ENCODE measurements at places on chromosomes 13 and 19. TPM values are rescaled to one million over a fixed set of nuclear protein-coding genes. Genes with fewer than 3 reads are reported as not detected.

DNA sequence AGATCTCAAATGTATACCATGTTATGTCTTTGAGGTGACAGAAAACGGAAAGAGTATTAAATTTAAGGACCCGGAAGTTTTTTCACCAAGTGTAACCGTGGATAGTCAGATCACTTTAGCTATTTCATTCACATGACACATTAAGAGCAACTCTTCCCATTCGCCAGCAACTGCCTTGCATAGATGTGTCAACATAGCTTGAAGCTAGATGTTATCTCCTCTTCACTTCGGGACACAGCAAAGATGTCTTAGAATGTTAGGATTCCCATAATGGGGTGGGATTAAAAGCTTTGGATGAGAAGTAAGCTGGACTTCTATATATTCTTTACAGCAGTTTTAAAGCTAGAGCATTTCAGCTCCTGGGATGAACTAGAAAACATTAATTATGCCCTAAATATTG lies 1135.9 kb upstream of the PCDH20 start:
- DNase-seq: no peak

DNA sequence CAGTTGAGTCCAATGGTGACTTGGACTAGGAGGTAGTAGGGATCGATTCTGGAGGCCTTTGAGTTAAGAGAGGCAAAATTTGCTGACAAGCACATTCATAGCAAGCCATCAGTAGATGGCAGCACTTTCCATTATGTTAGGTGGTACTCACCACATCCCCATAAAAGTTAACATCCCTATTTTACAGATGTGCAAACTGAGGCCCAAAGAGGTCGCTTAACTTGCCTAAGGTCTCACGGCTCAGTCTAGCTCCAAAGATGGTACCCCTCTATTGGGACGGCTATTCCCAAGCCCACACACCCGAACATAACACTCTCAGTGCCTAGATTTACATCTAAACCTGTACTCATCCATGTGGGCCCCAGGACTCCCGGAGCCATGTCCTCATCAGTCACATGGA lies 21.5 kb upstream of the FOSB start:
- DNase-seq: no peak

GRCh38 chr13:27403727-27404385 lies 20.6 kb upstream of the GTF3A start:
- no peak for DNase-seq

- DNase-seq: no peak
Observed at GRCh38 chr13:79404361-79404760, 1.7 kb downstream of the RBM26 start.

GRCh38 chr13:100428986-100429385 lies 159.6 kb downstream of the GGACT start:
- DNase-seq: no peak

- DNase-seq: no peak
Observed at GRCh38 chr13:89726690-89727435, 1620.6 kb upstream of the MIR17HG start.

DNA sequence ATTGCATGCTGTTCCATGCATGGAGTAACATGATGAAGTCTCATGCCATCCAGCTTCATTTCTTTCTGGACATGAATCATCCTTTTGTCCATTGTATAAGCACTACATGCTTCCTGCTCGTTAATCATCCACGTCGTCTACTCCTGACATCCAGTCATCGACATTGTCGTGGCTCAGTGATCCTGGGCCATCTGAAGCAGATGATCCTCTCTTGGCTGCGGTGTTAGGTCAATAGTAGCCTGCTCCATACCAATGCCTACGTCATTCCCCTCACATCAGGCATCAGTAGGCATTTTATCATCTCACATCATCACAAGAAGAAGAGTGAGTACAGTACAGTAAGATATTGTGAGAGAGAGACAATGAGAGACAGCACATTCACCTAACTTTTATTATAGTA lies 7.9 kb upstream of the MYO16 start:
- DNase-seq: no peak

GRCh38 chr19:39265321-39265916 lies 2.8 kb upstream of the IFNL2 start:
- no peak for DNase-seq

- no peak for DNase-seq
Observed at GRCh38 chr13:36997716-36998427, 1.3 kb downstream of the ALG5 start.

DNA sequence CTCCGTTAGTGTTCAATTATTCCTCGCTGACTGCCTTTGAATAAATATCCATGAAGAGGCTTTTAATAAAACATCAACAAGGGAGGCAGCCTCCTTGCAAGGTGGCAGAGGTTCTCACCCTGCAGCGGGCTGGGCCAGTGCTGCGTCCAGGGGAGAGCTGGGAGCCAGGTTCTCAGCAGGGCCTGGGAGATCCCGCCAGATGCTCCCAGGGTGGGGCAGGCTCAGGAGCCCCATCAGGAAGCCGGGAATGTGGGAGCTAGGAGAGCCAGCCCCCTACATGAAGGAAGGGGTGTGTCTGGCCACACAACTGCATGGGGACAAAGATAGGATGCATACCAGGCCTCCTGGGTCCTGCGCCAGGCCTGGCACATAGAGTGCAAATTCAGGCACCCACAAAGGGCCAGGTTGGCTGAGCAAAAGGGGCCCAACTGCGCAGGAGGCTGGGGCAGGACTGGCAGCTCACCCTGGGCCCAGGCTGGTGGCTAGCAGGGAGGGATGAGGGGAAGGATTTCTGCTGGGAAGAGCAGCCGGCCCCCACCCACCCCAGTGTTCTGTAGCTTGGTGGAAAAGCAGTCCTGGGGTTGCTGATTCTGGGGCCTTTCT lies 22.8 kb downstream of the VSTM2B start:
- peak; percentile 52 for DNase-seq

- DNase-seq: no peak
Observed at GRCh38 chr19:45243144-45243732, 2.0 kb downstream of the EXOC3L2 start.

- DNase-seq: no peak
Observed at GRCh38 chr13:76929320-76929719, 19.0 kb upstream of the ACOD1 start.

DNA sequence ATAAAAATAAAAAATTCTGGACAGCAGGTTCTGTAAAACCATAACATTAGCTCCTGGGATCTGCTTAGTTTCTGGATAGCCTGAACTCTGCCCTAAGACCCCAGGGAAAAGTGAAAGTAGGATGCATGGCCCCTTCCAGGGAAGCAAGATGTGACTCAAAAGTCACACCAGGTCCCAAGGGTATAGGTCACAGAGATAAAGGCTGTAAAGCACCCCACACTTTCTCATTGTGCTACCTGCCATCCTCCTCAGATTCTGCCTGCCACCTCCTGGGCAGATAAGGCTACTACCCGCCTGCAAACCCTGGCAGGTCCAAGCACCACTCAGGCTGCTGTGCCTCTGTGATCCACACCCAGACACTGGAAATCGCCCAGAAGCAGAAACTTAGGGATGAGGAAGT lies 20.6 kb downstream of the FFAR2 start:
- DNase-seq: no peak

GRCh38 chr13:111662451-111662850 lies 342.0 kb downstream of the TEX29 start:
- no peak for DNase-seq

DNA sequence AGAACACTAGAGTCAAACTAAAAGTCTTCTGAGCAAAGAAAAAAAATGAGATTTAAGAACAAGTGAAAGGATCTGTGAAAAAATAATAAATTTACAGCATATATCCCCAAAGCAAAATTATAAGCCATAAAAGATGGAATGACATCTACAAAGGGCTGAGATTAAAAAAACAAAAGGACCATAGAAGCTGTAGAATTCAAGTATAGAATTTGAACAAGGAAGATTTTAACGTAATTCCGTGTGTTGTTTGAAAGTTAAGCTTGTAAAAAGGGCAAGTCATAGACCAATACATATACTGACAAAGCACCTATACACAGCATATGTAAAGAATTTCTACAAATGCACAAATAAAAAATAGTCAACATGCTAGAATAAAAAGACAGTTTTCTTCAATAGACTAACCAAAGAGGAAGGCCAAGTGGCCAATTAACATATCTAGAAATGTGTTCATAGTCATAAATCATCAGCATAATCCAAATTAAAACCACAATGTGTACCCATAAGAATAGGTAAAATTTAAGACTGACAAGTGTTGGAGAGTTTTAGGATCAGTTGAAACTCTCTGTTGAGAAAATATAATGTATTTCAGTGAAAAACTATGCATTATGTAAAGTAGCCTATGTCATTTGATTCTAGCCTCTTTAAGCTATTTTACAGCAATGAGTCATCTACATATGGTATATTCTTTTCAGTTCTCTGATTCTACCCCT lies 674.9 kb downstream of the OLFM4 start:
- no peak for DNase-seq

- no peak for DNase-seq
Observed at GRCh38 chr13:19362946-19363510, 181.4 kb upstream of the TUBA3C start.

GRCh38 chr19:37007587-37008220 lies 70.5 kb upstream of the ZNF420 start:
- DNase-seq: peak; percentile 90

DNA sequence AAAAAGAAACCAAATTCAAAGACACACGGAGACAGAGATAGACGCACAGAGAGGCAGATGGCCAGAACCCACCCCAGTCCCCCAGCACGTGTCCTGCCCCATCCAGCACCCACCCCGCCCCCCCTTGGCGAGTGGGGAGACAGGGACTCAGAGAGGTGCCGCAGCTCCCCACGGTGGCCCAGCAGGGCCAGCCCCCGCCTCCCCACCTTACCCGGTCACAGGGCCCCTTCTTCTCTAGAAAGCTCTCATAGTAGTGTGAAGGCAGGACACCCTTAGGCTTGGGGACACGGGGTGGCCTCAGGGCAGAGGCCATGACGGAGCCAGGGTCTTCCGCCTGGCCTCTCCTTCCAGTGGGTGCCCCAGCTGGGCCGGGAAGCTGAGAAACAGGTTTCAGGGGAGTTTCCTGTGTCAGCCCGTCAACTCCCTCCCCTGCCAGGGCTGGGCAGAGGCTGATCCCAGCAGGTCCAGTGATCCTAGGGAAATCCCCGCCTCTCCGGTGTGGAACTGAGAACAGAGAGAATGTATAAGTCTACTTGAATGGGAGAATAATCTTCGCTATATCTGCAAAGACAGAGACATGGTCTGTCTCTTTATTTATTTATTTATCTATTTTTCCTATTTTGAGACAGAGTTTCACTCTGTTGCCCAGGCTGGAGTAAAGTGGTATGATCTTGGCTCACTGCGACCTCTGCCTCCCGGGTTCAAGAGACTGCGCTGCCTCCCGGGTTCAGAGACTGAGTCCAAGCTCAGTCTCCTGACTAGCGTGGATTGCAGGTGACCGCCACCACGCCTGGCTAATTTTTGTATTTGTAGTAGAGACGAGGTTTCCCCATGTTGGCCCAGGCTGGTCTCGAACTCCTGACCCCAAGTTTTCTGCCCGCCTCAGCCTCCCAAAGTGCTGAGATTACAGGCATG lies at the start of gene STAP2:
Gene STAP2, minus strand, starts transcription at position 387 of the 915 bp plus-strand sequence. Its CDS starts 74 bp downstream, at position 313.
- no peak for DNase-seq

GRCh38 chr13:77434289-77434688 lies 101.2 kb upstream of the SCEL start:
- no peak for DNase-seq

- DNase-seq: no peak
Observed at GRCh38 chr13:25920931-25921330, 130.9 kb downstream of the SHISA2 start.

- DNase-seq: no peak
Observed at GRCh38 chr13:34409496-34410182, 532.4 kb upstream of the NBEA start.

DNA sequence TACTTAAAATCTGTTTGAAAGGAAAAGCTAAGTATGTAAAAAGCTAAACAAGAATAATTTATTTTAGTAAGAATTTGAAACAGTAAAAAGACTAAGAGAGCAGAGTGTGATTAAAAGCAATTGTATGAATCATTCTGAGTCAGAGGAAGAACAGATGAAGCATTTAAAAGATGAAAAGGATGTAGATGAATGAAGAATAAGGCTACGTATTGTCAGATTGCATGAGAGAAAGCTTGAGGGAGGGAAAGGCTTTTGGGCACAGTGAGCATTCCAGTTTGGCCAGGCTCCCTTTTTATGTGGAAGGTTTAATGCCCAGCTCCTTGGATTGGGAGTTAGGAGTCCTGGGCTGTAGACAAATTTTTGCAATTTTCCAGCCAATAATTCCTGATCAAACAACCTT lies 117.7 kb downstream of the FREM2 start:
- no peak for DNase-seq

- no peak for DNase-seq
Observed at GRCh38 chr13:34031610-34032009, 213.7 kb downstream of the RFC3 start.

- DNase-seq: peak; percentile 66
Observed at GRCh38 chr13:99959540-99960230, 11.9 kb downstream of the ZIC5 start.

- no peak for DNase-seq
Observed at GRCh38 chr13:106656186-106656585, 88.2 kb upstream of the ARGLU1 start.

- DNase-seq: no peak
Observed at GRCh38 chr19:2181633-2181997, 17.9 kb downstream of the DOT1L start.

DNA sequence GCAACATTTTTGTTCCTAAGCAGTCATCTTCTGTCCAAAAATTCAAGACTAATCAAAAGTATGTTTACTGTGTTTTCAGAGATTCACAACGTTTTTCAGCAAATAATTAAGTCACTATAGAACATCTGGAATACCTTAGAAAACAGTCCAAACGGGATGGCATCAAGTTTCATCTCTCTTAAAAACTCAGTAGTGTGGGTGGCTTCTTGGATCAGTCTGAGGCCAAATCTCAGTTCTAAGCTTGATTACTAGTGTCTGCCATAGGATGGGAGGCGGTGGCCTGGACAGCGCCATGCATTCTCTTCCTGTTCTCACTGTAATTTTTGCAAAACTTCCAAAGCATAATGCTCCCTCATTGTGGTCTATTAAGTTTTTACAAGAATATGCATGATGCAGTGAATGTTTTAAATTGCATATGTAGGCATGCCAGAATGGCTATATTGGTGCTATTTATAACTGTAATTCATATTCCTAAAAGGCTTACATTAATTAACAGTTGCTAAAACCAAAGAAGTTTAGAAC lies 37.1 kb downstream of the ANKRD10 start:
- DNase-seq: no peak

- no peak for DNase-seq
Observed at GRCh38 chr19:1791879-1792278, 20.2 kb downstream of the ATP8B3 start.

GRCh38 chr13:33259296-33259695 lies 26.3 kb downstream of the STARD13 start:
- DNase-seq: no peak

CEACAM16 gene
- not detected for total RNA-seq

ZNF492 gene
- total RNA-seq: 0.23 TPM

CHST8 gene
- 1.3 TPM for total RNA-seq

PSG7 gene
- not detected for total RNA-seq

SLC7A9 gene
- total RNA-seq: not detected

PSG2 gene
- not detected for total RNA-seq

ALG5 gene
- total RNA-seq: 25.7 TPM

SCEL gene
- total RNA-seq: not detected

RGCC gene
- 68.3 TPM for total RNA-seq

DENND1C gene
- 2.1 TPM for total RNA-seq

MAP2K2 gene
- total RNA-seq: 82.8 TPM

APC2 gene
- 0.10 TPM for total RNA-seq

CYP2F1 gene
- not detected for total RNA-seq

MEIOSIN gene
- not detected for total RNA-seq

CD70 gene
- total RNA-seq: 0.46 TPM

ZNF816 gene
- 6.4 TPM for total RNA-seq

KLK5 gene
- total RNA-seq: not detected
